ENCODE measurements at places on chromosomes 3 and 15.
A peak's percentile ranks its signal among the peaks of the same experiment; 100 is the strongest.

DNA sequence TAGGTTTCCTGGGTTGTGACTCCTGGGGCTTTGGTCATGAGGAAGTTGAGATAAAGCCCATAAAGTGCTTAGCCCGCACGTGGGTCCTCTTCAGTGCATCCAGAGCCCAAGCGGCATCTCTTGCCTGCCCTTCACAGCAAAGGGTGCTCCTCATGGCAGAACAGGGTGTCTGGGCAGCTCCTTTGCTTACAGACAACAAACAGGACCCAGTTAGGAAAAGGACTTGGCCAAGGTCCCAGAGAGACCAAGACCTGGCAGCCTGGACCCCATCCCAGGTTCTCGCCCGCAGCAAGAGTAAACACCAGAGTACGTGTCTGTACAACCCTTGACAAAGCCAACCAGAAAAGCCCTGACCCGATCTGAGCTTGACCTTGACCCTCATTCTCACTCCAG is 27.0 kb downstream of the ALS2CL start:
- no peak for DNase-seq

DNA sequence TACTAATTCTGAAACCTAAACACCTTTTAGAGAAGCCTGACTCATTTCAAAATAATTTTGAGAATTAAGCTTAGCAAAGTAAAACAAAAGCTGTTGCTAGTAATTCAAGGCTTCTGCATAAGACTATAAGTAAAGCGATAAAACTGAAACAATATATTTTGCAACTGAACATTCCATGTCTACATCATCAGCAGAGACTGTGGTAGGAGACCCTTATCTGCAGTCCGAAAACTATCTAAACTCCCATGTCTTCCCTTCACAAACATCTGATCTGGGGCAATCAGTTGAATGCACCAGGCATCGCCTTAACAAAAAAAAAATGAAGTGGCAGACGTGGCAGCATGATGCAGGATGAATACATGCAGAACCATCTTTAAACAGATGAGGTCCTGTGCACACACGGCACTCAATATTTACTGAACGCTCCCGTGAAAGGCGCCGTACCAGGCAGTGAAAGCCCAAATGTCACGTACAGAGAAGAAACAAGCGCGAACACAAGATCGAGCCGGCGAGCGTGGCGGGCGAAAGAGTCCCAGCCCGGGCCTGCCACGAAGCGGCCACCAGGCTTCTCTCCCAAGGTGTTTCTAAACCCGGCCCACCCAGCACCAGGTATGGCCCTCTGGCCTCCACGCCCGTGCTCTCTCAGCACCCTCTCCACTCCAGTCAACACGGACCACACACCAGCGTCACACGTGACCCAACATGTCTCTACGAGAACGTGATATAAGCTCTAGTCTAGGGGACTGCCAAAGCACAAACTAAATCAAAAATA is 63.0 kb downstream of the CHSY1 start:
- DNase-seq, result peak; percentile 69

- no peak for DNase-seq
These were observed 11.9 kb downstream of the P3H2 start for GRCh38 chr3:190108804-190109203.

DNA sequence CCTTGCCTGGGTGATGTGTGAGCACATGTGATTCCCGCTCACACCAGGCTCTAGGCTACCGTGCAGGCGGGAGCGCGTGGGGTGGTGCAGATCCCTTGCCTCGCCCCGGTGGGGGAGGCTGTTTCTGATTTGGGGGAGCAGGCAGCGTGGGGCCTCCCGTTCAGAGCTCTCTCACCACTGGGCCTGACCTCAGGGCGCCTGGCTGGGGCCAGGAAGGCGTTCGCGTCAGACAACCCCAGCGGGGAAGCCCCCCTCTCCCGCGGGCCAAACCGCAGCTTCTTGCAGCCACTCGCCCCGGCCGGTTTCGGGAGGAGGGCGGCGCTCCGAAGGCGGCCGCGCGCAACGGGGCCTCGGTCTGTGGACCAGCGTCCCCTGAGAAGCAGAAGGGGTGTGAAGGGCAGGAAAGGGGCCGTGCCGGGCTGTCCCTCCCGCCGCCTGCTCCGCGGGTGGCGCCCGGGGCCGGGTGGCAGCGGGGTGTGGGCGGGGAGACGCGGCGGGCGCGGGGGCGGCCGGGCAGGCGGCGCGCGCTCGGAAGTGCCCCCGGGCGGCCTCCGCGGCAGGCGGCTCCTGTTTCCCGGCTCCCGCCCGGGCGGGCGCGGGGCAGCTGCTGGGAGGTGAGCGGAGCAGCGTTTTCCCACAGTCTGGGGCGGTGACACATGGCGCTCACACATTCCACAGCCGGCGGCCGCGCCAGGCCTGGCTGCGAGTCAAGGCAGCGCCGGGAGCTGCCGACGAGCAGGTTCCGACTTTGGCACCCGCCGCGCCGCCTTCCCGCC is 65.1 kb upstream of the HES1 start:
- peak; percentile 97 for DNase-seq

DNA sequence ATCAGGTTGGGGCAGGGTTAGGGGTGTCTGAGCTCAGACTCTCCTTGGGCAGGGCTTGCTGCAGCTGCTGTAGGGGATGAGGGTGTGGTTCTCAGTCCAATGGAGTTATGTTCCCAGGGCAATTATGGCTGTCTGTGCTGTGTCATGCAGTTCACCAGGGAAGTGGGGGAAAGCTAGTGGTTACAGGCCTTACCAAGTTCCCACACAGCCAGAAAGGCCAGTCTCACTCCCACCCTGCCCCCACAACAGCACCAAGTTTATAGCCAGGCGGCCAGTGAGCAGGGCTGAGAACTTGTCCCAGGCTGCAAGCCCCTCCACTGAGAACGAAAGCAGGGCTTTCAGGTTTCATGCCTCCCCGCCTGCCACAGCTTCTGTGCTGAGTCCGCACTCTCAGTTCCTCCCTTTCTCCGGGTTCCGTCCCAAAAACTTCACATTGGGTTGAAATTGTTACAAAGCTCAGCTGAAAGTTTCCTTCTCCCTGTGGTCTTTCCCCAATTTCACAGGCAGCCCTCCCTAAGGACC is 19.6 kb upstream of the CPOX start:
- DNase-seq, result no peak

- no peak for DNase-seq
These were observed 53.8 kb downstream of the AGTR1 start for GRCh38 chr3:148751461-148751860.

DNA sequence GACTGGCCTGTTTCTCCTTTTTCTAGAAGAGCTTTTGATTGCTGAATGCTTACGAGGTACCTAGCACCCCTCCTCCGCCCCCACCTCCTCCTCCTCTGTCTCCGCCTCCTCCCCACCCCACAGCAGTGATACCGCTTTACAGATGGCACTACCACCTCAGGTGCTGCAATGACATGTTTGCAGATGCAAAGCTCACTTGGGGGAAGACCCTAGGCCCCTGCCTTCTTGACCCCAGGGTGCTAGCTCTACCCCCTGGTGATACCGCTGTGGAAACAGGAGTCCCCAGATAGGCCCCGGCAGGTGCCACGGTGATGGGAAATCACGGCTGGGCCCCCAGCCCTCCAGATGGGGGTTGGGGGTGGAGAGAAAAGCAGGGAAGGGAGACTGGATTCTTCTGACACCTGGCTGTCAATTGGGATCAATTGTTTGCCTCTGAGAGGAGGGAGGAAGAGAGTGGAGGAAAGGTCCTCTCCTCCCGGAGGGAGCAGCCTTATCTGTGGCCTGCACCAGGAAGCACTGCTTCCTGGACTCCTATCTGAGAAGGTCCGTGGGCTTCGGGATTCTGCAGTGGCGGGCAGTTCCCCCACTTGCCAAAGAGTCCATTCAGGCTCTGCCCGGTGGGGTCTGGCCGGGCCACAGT is 37.6 kb downstream of the DNASE1L3 start:
- DNase-seq, result no peak

- DNase-seq, result no peak
These were observed 36.3 kb downstream of the SEMA6D start for GRCh38 chr15:47753591-47753990.

Measured in GM20000 (cell line).